Stimulated activated naive CD4-positive, alpha-beta T cell (primary cell): ENCODE measurements at places on chromosomes 4 and X.

- no peak for DNase-seq
Observed at GRCh38 chr4:71133491-71133890, 140.0 kb downstream of the DCK start.

GRCh38 chr4:16439768-16440167 is 213.5 kb upstream of the TAPT1 start:
- DNase-seq = no peak

DNA sequence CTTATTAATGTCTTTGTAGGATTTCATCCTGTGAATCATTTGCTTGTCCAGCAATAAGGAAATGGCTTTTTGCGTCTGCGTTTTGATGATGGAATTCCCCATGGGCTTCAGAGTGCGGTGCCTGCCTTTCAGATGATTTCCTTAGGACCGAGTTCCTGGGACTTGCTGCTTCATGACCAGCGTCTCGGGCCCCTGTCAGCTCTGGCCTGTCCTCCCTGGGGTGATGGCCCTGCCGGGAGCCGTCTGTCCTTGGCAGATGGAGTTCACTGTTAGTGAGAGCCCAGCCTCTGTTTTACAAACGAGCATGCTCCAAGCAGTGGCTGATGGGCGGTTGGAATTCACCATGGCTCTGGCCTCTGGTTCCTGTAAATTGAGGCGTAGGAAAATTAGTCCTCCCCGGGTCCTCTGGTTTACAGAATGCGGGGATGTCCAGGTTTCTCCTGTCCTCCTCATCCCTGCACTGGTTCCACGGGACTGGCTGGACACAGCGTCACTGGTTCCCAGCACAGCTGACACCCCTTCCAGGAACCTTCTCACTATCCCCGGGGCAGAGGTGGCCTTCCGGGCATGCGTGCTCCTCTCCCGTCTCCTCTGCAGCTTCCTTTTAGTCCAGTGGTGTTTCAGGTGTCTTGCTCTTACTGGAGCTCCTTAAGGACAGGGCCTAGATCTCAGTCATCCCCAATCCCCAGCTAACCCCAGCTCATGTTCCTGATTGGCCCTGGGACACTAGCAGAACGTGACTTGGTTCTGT is 34.9 kb downstream of the TBC1D14 start:
- no peak for DNase-seq

- DNase-seq = no peak
Observed at GRCh38 chr4:41215969-41216293, 1.6 kb upstream of the APBB2 start.

- DNase-seq = no peak
Observed at GRCh38 chrX:19746919-19747651, 140.3 kb downstream of the SH3KBP1 start.
